ENCODE measurements at places on chromosomes 7 and 10.

GRCh38 chr10:119541459-119542356, 811 bp downstream of the RGS10 start:
- peak; percentile 69 for DNase-seq

- DNase-seq, result no peak
These were observed 5.2 kb downstream of the CSTF2T start for GRCh38 chr10:51694086-51694768.

DNA sequence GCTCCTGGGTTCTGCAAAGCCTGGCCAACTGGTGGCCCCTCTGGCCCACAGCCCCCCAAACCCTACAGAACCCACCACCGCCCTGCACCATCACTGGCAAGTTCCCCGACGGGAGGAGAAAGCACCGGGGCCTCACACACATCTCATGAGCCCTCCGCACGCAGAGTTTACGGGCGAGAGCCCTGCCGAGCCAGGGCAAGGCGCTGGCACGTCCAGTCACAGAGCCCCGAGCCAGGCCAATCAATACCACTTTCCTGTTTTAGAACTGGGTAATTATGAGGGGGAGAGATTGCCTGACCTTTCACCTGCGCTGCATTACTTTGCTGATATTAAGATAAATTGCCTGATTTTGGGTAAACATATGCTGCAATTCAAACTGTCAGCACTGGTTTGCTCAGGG, 113.3 kb downstream of the EBF3 start:
- no peak for DNase-seq

DNA sequence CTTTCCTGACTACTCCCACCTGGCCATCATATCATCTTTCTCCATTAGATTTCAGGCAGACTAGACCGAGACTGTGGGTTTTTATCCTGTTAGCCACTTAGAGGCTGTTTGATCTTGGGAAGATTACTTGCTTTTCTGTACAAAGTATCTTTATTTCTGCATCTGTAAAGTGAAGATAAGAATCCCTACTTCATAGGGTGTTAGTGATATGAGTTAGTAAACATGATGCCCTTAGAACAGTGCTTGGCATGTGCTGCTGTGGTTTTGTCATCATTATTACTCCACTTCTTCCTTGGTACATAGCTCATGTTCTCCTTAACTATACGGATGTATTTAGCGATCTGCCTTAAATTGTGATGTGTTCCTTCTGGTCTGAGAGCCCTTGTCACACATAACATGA, 165.2 kb downstream of the AUTS2 start:
- no peak for DNase-seq

DNA sequence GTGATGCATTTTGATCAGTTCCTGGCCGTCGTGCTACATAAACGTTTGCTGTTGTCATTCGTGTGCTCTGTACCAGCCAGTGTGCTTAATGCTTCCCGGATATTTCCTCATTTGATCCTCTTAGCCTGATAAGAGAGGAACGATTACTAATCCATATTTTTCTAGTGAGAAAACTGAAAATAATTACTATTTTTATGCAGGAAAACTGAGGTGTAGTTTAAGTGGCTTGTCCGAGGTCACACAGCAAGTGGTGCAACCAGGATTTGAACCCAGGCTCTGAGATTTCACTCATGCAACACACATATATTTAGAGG, 650 bp upstream of the SORBS1 start:
- no peak for DNase-seq

- DNase-seq, result no peak
These were observed 140.2 kb downstream of the KCND2 start for GRCh38 chr7:120413164-120413563.

DNA sequence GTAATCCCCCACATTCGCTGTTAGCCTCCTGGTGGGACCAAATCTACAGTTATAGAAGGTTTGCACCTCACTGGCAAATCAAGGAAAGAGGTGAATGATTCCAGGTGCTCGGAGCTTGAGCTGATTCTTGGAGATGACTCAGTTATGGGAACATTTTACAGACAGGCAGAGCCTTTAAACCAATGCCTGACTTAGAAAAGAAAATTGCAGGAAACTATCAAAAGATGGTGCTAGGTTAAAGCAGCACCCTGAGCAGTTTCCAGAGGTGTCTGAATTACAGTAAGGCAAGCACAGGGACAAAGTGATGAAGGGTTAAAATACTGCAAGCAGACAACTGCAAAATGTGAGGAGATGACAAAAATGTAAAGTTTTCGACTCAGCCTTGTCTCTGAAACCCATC, 2.9 kb downstream of the LRRTM3 start:
- no peak for DNase-seq

DNA sequence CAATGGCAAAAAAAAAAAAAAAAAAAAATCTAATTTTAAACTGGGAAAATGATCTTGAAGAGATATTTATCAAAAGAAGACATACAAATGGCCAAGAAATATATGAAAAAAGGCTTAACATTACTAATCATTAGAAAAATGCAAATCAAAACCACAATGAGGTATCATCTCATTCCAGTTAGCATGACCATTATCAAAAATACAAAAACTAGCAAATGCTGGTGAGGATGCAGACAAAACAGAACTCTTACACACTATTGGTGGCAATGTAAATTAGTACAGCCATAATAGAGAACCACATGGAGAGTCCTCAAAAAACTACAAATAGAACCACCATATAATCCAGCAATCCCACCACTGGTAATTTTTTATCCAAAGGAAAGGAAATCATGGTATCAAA, 489.6 kb downstream of the TNS3 start:
- DNase-seq, result no peak

- DNase-seq, result no peak
These were observed 18.6 kb downstream of the ST7 start for GRCh38 chr7:116971869-116972268.

DNA sequence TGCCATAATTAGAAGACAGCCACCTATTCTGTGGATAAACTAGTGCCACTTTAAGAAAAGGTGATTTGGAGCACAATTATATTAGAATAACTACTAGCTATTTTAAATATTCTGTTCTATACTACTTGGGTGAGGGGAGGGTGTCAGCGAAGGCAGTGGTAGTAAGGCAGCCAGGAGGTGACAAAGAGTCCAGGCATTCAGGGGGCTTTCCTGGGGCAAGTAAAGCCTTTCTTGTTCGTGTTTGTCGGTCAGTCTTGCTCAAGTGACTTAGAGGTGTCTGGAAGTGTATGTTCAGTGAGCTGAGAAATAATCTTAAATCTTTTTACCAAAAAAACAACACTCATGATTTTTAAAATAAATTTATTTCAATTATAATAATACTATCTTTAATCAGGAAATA, 34.4 kb downstream of the ADD3 start:
- no peak for DNase-seq

- DNase-seq, result no peak
These were observed 42.7 kb downstream of the TMEM26 start for GRCh38 chr10:61410353-61411070.

DNA sequence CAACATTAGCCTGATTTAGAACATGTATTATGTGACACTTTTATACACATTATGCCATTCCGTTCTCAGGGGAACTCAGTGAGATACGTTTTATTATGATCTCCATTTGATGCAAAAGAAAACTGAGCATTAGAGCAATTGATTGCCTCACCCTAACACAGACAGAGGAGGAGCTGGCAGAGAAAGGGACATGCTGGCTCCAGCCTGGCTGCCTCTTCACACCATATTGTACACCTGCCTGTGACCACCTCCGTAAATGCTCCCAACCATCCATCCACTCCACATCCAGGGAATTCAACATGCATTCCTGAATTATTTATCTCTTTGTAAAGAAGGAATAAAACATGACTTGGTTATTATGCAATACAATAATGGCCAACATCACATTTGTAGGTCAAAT, 195.0 kb upstream of the STK17A start:
- DNase-seq, result no peak

DNA sequence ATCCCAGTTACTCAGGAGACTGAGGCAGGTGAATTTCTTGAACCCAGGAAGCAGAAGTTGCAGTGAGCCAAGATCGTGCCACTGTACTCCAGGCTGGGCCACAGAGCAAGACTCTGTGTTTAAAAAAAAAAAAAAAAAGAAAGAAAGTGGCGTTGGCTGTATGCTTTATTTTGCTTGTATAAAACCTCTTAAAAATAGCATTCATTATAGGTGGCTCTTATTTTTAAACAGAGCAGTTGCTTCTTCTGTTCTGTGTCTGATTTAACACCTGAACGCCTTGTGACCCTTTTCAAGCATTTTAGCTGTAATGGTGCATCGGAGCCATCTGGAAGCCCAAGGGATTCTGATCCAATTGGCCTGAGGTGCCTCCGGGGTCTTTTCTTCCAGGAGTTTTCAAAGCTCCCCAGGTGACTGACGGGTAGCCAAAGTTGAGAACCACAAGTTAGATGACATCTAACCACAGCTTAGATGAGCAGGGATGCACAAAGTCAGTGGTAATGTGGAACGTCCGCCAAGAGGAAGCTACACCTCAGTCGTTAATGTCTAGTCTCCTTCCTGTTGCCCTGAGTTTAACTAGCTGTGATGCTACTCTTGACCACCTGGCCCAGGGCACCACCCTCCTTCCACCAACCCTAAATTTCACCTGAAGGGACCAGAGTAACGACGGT, 274.6 kb upstream of the KLF6 start:
- no peak for DNase-seq

DNA sequence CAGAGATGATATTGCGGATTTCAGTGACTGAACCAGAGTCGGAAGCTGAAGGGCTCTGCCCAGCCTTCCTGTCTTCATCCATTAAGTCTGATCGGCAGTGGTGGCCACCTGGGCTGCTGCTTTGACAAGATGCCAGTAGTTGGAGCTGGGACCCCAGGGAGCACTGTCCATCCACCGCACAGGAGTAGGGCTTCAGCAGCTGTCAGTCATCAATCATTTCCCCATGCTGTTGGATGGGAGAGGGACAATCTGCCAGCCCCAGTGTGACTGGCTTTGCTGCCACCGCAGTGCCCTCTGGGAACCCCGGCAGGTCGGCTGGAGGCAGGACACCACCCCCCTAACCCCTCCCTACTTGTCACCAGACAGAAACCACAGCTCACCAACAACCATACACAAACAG, 23.0 kb upstream of the GPR146 start:
- no peak for DNase-seq

DNA sequence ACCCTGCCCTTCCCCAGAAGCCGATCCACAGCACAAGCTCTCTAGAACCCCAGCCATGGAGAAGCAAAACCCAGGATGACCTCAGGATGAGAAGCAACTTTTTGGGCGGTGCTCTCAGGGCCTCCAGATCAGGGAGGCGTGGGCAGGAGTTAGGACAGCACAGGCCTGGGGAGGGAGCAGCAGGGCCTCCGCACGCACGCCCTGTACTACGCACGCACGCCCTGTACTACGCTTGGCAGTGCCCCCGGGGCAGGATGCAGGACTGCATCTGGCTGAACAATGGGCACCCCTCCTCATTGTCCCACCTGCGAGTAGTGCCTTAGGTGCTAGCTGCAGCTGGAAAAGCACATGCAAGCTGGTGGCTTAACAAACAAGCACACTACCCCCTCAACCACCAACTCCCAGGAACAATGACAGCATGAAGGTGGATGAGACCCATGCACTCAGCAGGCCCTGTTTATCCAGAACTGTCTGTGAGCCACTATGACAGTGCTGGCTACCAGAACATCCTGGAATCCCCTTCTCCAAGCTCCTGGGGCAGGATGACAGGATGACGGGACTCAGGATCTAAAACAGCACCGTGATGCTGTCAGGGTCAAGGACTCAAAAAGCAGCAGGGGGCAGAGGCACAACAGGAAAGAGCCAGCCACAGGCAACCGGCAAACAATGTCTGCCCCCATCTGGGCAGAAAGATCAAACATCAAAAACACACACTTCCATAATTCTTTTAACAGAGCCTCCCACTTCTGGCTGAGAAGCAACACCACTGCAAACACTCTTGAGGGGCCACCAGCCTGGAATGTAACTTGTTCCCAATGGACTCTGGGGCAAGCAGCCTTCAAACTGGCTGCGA, 11.8 kb downstream of the PODXL start:
- no peak for DNase-seq

- no peak for DNase-seq
These were observed 272 bp upstream of the GJC3 start for GRCh38 chr7:99929730-99930053.

DNA sequence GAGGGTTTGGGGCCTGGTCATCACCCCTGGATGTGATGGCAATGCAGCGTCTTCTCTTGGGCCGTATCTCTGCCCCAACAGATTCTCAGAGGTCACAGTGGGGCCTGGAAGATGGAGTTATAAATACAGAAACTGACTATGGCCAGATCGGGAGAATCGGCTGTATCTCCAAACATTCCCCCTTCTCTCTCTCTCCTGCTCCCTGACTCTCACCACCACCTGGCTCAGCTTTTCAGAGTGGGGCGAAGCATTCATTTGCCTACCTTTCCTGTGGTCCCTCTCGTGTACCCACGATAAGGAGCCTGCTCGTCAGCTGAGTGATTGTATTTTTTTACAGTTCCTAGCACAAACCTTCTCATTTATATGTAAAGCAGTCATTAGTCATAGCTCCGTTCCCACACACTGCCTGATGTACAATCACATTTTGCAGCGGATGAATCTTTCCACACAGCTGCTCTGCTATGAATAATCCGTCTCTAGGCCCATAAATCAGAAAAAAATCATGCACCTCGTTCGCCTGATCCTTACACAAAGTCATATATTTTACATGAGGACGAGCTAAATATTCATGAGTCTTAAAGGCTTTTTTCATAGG, 23.2 kb upstream of the BTRC start:
- DNase-seq, result no peak

DNA sequence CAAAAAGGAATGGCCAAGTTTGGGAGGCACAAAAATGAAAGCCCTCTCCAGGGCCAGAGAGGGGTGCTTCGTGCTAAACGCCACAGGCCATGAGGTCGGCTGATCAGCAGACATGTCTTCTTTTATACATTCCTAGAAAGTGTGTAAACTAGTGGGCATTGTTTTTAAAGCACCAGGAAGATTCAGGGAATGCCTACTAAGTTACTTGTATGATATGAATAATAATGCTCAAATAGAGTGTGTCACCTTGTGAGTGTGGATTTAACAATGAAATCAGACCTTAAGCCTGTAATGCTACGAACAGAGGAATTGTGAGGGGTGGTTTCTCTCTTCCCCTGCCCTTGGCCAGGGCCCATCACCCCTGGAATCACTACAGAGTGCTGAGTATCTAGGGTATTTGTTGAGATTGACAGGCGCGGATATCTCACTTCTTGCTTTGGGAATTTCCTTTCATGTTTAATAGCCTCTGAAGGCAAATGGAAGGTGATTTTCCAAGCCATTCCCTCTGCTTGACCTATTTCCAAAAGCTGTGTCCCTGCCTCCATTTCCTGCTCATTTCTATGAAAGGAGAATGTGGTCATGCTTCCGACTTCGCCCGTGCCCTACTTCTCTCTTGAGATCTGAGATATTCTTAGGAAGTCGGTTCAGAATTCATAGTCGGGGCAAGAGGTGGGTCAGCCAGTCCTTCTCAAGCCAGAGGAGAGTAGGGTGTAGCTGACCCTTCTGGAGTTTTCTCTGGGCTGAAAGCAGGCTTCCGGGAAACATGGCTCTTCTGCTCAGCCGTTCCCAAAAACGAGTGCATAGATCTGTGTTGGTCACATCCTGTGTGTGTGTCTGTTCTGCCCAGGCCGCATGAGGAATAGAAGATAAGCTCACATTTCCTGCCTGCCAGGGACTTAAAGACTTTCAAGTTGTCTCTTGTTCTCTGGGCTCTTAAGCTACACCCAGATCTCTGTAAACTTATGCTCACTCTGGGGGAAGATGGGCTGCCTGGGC, 167.8 kb upstream of the ITGB1 start:
- no peak for DNase-seq
